ENCODE measurements at places on chromosomes 1 and 21.

GRCh38 chr1:203601716-203602309, 24.8 kb upstream of the ATP2B4 start:
- no peak for DNase-seq

GRCh38 chr1:50378770-50379169, 44.5 kb downstream of the DMRTA2 start:
- DNase-seq = no peak

DNA sequence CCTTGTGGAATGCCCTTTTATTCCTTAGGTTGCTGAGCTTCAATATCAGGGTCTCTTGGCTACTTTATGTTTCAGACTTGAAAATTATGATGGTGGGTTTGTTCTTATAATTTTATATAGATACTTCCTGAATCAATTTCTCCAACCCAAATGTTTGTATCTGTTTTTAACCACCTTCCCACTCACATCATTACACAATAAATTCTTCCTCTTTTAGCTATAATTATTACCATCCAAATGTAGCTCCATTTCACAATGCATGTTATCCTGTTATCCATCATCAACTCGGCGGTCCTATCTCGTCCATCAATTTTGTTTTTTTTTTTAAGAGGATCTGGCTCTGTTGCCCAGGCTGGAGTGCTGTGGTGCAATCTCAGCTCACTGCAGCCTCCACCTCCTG, 357.6 kb upstream of the ZP4 start:
- DNase-seq = no peak

DNA sequence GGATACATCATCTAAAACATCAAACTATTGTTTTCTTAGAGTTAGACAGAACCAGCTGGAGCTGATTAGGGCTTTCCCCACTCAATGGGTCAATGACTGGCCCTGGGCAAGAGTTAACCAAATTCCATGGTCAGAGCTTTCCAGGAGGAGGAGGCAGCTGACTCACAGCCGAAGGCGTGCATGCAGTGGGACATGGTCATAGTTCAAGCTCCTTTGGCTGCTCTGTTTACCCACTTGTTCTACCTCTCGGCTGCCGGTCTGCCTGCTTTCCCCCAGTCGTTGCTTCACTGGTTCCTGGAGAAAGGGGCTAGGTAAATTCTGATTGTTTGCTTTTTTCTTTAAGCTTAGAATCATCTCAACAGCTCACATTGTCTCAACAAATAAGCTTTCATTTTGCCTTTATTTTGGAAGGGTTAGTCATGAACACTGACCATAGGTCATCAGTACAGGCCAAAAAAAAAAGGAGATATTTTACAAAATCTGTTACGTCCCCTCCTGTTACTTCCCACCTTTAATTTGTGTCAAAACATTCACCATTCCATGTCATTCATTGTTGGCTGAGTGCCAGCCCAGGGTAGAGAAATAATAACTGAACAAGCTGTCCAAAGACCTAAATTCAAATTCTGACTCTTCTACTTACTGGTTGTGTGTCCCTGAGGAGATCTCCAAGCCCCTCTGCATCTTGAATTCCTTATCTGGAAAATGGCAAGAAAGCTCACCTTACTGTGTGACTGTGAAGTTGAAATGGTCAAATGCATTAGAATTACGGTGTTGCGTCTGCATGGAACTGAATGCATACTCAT, 12.0 kb downstream of the MAB21L3 start:
- DNase-seq = no peak

GRCh38 chr1:94329986-94330385, 88.2 kb upstream of the ABCD3 start:
- no peak for DNase-seq

DNA sequence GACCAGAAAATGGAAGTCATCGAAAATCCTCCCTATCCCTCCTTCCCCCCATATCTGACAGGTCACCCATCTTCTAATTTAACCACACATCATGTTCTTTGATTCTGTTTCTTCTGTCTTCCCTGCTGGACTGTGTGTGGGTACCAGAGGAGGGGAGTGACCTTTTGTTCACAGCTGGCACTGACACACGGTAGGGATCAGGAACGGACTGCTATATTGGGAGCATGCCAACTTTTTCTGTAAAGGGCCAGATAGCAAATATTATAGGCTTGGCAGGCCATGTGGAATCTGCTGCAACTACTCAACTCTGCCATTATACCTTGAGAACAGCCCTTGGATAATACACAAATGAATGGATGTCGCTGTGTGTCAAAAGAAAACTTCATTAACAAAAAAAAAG, 7.5 kb upstream of the TOMM20 start:
- DNase-seq = no peak

DNA sequence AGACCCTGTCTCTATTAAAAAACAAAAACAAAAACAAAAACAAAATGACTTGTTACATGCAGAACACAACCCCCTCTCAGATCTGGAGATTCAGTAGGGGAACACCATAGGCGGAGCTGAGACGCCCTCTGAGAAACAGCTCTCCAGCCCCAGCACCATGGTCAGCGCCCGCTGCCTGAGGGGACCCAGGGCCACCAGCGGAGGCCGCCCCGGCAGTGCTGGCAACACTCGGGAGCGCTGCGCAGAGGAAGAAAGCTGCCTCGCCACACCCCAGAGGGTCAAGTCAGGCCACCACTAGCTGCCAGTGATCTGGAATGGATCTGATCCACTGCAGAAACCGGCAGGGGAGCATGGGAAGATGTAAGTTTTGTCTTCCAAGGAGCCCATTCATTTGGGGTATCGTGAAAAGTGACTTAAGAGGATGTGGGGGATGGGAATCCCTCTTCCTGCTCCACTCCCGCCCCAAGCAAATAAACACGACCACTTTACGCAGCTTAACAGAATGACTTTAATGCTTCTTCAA, 3.1 kb downstream of the ACTA1 start:
- peak; percentile 50 for DNase-seq

GRCh38 chr1:219564109-219564508, 48.8 kb downstream of the ZC3H11B start:
- DNase-seq = no peak

DNA sequence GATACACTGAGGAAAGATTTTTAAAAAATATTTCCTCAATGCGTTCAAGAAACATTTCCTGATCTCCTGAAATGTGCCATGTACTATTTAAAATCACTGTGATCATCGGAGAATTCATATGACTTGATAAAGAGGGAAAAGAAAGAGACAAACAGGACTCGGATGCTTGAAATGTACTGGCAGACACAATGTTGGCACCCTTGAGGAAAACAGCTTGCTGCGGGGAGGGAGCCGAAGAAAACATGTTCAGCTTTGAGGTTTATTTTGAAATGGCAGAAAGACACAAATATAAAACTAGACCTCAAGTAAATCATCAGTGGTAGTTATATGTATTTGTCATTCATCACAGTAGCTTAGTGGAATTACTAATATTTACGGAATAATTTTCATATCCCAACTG, 100.9 kb upstream of the BRINP3 start:
- no peak for DNase-seq

GRCh38 chr1:116111524-116112021, 374 bp downstream of the MAB21L3 start:
- no peak for DNase-seq

DNA sequence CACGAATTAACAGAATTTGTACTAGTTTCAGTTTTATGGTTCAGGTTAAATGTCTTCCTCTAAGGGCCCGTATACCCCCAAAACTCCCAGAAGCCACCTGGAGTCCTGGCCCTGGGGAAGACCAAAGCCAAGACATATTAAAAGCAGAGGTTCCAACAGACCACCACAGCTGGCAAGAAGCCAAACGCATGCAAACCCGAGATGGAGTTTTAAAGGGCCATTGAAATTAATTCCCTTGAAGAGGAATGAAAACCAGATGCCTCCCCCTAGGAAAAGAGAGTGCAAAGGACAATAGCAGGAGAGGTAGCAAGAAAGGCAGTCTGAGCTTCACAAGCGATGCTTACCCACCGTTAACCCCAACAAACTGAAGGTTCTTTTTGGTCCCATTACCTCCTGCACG, 48.1 kb downstream of the KANK4 start:
- no peak for DNase-seq

GRCh38 chr1:95276429-95276828, 42.4 kb downstream of the RWDD3 start:
- no peak for DNase-seq

- DNase-seq = no peak
Measured at GRCh38 chr1:13965770-13966398, 265.9 kb downstream of the PRDM2 start.

DNA sequence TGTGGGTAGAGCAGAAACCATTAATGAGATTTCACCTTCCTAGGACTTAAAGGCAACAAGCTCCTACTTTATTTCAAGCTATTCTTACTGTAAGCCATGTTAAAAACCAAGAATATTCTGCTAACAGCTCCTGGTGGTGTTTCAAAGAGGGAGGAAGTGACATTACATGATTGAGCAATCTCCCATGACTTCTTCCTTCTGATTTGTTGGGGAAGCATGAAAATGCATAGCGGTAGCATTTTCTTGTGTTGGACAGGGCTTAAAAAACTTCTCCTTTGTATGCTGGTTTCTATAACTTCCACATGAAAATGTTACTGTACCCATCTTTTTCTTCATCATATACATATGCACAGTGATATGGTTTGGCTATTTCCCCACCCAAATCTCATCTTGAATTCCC, 297.0 kb upstream of the SNX7 start:
- DNase-seq = no peak

DNA sequence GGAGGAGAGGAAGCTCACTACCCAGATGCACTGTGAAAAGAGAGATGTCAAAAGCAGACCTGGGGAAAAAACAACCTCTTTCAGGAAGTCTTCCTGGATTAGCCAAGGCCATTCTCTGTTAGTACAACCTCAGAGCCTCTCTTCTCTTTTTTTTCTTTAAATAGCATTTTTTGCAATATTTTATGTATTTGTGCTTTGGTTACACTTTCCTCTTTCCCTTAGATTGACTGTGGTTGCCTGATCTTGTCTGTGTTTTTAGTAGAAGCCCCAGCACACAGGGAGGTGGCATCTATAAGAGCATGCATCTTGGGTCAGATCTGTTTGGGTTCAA, 18.8 kb downstream of the SLC26A9 start:
- no peak for DNase-seq

DNA sequence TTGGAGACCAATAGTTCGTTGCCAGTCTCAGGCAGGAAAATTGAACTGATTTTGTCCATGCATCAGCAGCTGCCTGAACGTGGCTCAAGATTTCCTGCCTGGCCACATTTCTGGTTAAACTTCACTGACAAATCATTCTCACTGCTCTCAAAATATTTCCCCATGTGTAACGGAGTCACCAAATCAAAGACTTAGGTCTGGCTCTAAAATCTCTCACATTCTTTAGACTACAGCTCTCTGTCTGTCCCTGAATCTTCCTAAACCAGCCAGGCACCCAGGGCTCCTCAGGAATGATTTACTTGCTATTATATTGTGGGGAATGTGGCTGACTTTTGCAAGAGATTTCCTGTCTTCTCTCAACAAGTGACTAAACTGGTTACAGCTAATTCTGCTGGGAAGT, 49.2 kb upstream of the GJA8 start:
- no peak for DNase-seq

GRCh38 chr1:3360646-3361257, 93.7 kb upstream of the ARHGEF16 start:
- DNase-seq = no peak

- no peak for DNase-seq
Measured at GRCh38 chr1:16900751-16901150, 5.0 kb downstream of the RNU1-2 start.

GRCh38 chr21:46066591-46067331, 31.2 kb upstream of the COL6A2 start:
- no peak for DNase-seq

GRCh38 chr1:156712626-156713025, 7.2 kb upstream of the CRABP2 start:
- no peak for DNase-seq

DNA sequence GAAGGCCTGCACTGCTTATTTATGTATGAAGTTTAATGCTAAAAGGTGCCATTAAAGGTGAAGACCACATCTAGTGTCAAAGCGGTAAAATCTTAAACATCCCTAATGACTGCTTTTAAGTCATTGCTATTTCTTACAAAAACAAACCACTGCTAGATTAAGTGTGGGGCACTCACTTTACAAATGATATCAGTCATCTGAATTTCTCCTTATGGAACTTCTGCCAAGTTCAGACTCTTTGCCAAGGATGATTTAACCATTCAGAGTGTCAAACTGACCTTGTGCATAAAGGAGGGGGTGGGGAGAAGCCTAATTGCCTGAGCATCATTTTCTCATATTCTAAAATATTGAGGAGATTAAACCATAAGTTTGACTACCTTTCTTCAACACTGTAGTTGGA, 271.5 kb downstream of the TGFB2 start:
- DNase-seq = no peak

DNA sequence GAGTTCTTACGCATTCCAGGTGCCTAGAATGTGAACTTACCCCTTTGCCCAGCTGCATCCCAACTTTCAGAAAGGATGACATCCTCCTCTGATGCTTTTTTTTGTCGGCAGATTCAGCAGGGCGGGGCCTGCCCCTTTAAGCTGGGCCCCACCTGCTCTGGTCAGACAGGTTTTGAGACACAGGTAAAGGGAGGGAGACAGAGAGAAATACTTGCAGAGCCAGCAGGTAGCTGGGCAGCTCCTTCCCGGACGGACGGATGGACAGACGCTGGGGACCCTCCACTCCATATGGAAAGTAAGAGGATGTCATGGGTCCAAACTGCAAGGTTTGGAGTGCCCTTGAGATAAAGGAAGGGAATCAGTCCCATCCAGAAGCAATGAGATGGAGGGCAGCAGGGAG, at the start of gene TMEM79:
TSS of gene TMEM79 (plus strand) at position 214 of the 400 bp plus-strand sequence. CDS start 902 bp downstream, outside the sequence.
- no peak for DNase-seq

GRCh38 chr1:182996816-182997215, 26.4 kb upstream of the LAMC1 start:
- DNase-seq = no peak

DNA sequence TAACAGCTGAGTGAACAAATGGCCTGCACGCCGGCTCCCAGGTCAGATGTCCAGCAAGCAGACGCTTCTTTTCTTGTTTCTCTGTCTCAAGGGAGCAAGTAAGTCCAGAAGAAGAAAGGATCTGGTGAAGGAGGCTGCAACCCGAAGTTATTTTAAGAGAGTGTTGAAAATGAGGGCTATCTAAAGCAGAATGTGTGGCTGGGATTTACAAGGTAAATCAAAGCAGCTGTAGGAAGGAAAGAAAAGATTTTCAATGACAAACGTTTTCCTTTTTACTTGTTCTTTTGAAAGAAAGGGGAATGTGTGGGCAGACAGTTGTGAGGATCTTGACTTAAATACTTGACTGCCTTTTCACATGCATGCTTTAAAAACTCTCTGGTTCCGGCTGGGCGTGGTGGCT, 311.5 kb downstream of the KIF26B start:
- DNase-seq = no peak

- no peak for DNase-seq
Measured at GRCh38 chr1:173255214-173255813, 48.2 kb upstream of the TNFSF4 start.

DNA sequence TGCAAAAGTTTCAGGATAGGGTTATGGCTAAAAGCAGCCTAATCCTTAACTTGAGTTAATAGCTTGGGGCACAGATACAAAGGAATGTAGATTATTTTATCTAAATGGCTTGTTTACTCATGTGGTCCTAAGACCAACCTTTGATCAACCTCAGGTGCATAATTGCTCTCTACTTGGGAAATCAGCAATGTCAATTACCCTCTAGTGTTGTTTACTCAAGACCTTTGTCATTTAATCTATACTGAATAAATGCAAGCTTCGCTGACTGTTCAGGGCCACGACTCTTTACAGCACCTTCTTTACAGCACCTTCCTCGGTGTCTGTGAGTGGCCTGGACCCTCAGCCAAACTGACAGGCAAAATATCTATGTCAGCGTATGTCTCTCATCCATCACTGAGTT, 217.5 kb upstream of the MAP1LC3C start:
- no peak for DNase-seq

- no peak for DNase-seq
Measured at GRCh38 chr1:28718586-28719331, 18.0 kb upstream of the YTHDF2 start.

All from activated naive CD4-positive, alpha-beta T cell treated with Interleukin-2 at 50 U/mL for 16 hours (primary cell).